GM12864 (cell line): ENCODE measurements at places on chromosomes 3 and 15.
A peak's percentile ranks its signal among the peaks of the same experiment; 100 is the strongest.

DNA sequence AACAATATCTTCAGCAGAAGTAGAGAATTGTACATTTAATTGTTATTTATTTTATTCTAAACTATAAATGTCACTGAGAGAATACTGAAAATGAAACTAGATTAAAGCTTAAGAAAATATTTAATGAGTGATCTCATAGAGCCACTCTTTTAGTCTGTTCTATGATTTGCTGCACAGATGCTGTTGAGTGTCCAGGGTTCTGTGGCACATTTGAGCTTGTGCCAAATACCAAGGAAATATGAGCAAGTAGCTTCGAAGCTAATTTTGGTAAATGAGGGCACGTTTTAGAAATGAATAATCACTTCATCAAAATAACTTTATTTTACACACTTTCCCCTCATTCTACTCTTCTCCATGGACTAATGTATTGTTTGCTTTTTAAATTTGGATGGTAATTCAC lies 53.6 kb upstream of the THRB start:
- DNase-seq: no peak

DNA sequence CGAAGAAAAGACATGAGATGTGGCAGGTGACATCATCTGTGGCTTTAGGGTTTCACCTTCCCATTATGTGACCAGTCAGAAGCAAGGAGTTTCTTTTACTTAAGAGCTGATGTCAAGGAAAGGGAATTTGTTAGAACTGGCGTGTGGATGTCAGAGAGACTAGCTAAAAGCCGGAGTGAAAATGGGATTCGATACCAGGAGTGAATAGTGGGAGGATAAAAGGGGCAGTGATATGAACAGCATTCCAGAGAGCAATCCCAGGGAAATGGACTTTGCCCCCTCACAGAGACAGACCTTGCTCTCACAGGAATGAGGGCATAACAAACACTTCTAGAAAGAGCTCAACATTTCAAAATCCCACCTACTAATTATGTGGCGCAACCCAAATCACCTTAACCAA lies 5.9 kb upstream of the FMN1 start:
- DNase-seq: no peak

DNA sequence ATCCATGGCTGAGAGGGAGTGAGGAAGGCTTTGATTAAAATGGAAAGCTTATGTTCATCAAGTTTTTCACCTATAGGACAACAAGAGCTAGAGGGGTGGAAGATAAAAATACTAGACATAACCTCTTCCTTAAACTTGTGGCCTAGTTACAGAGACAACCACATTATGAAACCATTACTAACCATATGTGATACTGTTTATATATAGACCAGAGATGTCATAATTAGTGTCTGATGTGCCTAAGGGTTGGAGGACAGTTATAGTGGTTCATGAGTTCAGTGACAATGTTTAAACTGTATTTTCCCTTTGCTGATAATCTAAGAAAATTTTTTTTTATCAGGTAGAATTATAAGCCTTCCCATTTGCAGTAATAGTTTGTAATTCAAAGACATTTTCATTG lies 23.7 kb downstream of the PHLDB2 start:
- DNase-seq: no peak

- no peak for DNase-seq
These were observed 370.5 kb downstream of the CTNNB1 start for GRCh38 chr3:41569632-41570305.

DNA sequence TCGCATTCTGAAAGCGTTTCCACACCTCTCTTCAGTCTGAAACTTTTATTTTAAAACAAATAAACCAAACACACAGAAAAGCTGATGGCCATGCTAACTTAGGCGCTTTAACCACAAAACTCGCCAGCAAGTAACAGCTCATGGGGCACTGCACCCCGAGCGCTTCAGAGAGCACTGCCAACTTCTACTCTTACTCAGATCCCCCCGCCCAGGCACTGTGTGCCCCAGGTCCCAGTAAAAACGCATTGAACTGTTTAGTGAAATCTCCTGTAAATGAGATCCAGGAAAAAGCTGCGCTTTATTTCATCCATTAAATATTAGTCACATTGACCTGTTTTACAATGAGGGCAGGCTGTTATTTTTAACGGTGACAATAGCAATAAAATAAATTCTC lies 99.7 kb downstream of the LRIG1 start:
- DNase-seq: no peak

GRCh38 chr15:58777107-58777506 lies 6.0 kb downstream of the MINDY2 start:
- DNase-seq: peak; percentile 15

DNA sequence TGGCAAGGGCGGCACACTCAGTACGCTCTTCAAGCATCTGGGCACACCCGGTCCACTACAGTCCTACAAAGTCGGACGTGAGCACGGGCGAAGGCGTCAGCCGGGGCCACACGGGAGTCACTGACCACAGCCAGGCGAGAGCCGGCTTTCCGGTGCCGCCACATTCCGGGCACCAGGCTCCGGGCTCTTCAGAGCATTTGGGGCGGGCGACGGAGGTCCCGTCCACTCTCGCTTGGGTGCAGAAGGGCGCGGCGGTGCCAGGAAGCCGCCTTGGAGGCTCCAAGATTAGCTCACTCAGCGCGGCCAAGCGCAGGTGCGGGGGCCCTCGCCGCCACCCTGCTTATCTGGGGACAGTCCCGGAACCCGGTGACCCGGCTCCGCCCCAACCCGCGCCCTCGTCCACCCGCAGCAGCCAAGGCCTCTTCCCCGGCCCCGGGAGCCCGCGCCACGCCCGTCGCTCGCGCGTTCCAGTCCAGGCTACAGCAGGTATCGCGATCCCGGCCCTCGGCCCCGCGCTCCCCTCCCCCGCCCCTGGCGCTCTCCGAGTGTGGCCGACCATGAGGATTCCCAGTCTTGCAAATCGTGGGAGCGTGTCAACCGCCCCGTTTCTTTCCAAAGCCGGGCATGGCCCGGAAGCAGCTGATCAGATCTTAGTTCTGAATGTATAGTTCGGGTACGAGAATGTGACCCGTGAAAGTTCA lies at the start of gene ADPRH:
Gene ADPRH (plus strand): TSS at position 127 of the 701 bp plus-strand sequence. CDS start 2,678 bp downstream, outside the sequence.
- DNase-seq: no peak

GRCh38 chr3:169170456-169170855 lies 493.1 kb downstream of the MECOM start:
- DNase-seq: no peak

DNA sequence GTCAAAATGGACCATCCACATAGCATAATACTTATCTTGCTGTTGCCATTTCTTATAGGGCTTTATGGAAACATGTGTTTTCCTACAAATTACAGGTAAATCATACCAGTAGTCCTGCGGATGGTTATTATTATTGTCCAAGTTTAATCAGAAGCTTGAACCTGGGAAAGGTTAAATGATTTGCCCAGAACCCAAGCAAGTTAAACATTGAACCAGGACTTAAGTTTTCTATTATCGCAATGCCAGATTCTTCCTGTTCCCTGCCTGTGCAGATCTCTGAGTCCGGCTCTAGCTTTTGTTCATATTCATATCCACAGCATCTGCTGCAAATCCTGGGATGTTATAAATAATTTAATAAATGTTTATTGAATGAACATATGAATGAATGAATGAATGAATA lies 12.5 kb downstream of the LPP start:
- DNase-seq: no peak

- DNase-seq: no peak
These were observed 116.1 kb upstream of the SLC7A14 start for GRCh38 chr3:170701696-170702678.

GRCh38 chr3:127385540-127385870 lies 97.7 kb upstream of the PRR20G start:
- DNase-seq: no peak

GRCh38 chr15:93246266-93247242 lies 157.5 kb upstream of the RGMA start:
- DNase-seq: no peak

DNA sequence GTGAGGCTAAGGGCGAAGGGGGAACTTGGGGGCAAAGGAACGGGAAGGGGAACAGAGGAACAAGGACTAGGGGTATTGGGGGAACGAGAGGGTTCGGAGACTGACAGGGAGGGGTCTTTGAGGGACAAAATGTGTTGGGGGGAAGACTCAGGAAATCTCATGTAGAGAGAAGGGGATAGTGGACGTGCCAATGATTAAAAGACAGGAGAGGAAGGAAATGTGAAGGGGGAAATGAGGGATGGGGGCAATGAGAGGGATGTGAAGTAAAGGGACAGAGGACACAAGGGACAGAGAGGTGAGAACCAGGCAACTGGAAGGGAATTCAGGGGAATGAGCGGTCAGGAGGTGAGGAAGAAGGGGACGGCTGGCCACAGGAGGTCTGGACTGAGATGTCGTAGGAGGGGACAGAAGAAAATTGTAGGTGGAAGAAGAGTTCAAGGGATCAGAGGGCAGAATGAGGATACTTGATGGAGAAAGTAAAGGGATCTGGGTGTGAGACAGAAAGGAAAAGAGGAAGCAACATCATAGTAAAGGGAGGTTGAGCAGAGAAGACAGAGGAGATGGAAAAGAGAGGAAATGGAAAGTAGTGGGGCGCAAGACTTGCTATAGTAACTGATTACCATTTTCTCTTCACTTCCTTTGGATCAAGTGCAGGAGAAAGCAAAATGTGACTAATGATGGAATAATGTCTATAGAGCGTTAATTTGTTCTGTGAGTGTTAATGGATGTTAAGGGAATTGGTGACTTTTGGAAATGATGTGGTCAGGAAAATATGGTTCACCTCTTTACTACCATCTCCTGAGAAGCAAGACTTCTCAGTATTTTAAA lies 749 bp downstream of the RAB8B start:
- no peak for DNase-seq

- DNase-seq: no peak
These were observed 766.7 kb upstream of the GOLIM4 start for GRCh38 chr3:168862466-168862865.

DNA sequence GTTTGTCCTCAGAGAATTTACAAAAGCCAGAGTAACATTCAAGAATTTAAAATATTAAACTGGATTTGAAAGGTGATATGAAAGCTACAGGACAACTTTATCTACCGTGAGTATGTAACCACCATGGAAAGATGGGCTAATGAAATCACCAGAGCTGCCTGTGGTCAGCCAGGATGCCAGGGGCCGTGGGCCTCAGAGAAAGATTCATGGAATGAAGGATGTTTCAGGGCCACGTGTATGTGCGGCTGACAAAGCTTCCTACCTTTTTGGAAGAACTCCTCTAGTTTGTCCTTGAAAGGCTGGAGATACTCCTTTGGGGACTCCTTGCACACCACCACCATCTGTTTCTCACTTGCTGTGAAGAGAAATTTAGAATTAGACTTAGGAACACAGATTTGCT lies 138.9 kb downstream of the GREM1 start:
- no peak for DNase-seq

GRCh38 chr3:58242340-58242739 lies 4.7 kb downstream of the ABHD6 start:
- DNase-seq: no peak

DNA sequence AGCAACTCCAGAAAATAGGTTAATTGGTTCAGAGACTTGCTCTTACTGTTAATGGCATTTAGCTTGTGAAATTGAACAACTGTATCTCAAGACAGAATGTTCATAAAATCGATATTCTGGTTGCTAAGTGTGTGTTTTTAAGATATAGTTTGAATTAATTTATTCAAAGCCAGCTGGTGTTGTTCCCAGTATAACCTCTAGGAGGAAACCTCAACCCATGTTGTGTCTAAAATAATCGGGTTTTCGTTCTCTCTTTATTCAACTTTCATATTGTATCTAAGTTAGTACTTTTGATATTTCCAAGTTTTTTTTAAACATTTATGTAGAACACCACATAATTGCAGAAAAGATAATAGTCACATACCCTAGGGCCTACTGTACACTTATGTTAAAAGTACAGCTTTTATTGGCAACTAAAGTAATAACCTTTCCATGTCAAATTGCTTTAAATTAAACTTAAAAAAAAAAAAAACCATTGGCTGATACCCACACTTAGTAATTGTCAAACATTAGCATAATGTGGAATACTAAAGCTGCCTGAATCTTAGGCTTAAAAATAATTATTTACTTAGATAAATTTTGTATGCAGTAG lies 90.9 kb downstream of the SAMMSON start:
- no peak for DNase-seq

DNA sequence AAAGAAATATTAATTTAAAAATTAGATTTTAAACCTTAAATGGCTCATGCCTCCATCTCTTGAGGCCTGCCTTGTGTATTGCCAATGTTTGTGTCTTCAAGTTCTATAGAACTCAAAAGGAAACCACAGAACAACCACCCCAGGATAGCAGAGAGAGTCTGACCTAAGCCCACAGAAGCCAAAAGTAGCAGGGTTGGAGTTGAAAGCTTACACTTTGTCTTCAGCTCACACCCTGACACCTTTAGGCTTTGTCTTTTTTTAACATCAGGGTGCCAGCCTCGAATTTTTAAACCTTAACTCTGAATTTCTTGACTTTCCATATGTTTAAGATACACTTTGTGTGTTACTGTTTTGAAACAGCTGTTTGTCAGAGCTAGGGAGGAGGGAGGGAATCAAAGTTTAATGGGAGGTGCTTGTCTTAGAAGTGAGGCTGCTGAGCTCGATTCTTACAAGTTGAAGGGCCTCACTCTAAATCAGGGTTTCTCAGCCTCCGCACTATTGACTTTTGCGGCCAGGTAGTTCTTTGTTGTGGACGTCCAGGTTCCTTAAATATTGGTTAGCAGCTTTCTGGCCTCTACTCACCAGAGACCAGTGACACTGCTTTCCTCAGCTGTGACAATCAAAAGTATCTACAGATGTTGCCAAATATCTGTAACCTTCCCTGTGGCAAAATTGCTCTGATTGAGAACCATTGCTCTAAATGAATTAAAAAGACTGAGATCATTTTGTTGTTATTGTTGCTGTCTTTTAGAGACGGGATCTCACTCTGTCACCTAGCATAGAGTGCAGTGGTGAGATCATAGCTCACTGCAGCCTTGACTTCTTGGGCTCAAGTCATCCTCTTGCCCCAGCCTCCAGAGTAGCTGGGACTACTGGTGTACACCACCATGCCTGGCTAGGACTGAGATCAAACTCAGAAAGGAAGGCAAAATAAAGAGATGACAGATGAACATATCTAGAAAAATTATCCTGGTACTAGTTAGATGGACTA lies 139.2 kb upstream of the EOMES start:
- DNase-seq: no peak

DNA sequence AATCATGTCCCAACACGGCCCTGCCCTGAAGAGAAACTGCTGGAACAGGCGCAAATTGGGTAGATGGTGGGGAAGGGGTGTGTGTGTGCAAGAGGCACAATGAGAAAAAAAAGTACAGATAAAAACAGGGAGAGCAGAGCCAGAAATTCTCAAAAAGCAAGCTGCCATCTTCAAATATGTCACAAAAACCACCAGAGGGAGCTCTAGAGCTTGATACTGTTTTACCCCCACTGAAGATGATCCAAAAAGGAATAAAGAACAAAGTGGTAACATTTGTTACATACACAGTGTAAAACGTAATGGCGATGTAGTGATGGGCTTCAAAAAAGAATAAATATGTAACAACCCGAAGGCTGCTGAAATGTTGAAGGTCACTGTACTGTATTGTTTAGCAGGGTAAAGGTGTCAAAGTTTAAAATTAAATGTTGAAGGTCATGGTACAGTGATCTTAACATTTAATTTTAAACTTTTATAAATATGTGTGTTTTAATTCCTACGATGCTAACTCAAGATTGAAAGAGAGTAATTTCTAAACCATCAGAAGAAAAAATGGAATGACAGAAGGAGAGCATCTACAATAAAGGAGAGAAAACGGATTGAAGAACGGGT lies 6.0 kb downstream of the SNRPA1 start:
- DNase-seq: no peak

GRCh38 chr15:66573719-66574595 lies 8.2 kb upstream of the LCTL start:
- DNase-seq: no peak
